ENCODE measurements at places on chromosomes 2 and 18.
A peak's percentile ranks its signal among the peaks of the same experiment; 100 is the strongest.

GRCh38 chr2:168340931-168341330 lies 93.5 kb upstream of the STK39 start:
- no peak for DNase-seq

DNA sequence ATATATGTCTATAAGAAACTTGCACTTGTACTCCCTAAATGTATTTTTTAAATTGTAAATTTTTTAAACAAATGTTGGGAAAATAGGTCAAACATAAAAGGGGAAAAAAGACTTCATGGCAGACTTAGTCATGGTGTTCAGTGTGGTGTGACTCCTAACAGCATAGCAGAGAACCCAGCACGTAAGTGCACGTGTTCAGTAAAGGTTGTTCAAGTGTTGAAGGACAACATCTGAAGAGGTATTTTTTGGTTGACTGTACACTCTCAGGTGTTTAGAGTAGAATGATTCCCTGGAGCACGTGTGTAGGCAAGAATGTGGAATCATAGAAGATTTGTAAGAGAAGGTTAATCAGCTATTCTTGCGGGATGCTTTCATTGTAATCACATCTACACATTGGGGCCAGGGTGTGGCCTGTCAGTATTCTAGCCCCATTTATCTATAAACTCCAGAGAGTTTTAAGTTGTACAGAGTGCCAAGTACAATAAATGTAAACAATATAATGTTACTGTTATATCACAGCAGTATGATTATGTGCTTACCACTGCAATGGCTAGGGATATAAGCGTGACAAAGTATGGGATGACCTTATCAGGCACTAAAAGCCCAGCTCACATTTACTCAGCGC lies 106.8 kb downstream of the CRIM1 start:
- DNase-seq, result no peak

- DNase-seq, result no peak
Measured at GRCh38 chr2:204065566-204065965, 129.0 kb downstream of the ICOS start.

- no peak for DNase-seq
Measured at GRCh38 chr18:9260388-9261380, 73.9 kb upstream of the TWSG1 start.

DNA sequence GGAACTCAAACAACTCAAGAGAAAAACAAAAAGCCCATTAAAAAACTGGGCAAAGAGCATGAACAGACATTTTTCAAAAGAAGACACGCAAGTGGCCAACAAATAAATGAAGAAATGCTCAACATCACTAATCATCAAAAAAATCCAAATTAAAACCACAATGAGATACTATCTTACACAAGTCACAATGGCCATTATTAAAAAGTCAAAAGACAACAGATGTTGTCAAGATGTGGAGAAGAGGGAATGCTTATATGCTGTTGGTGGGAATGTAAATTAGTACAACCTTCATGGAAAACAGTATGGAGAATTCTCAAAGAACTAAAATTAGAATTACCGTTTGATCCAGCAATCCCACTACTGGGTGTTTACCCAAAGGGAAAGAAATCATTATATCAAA lies 15.1 kb downstream of the LMAN1 start:
- DNase-seq, result peak; percentile 10

DNA sequence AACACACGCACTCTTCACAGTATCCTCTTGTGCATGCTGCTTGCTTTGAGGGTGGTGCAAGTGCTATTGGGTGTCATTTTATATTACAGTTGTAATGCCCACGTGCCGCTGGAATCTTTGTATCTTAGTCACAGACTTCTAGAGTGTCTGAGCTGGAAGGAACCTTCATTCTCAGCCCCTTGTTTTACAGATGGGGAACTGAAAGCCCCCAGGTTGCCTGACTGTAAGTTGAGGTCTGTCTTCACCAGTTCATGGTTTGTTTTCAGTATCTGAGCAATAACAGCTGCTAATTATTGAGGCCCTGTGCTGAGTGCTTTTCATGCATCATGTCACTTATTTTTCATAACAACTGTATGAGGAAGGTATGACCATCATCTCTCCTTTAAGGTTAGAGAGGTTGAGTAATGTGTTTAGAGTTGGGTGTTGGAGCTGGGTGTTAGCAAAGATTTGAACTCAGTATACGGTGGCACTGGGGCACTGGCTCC lies 77.0 kb downstream of the PRKCE start:
- DNase-seq, result peak; percentile 71

- peak; percentile 84 for DNase-seq
Measured at GRCh38 chr2:235050980-235051351, 99.1 kb downstream of the SH3BP4 start.

- DNase-seq, result peak; percentile 35
Measured at GRCh38 chr2:234292205-234292961, 204.5 kb downstream of the ARL4C start.

DNA sequence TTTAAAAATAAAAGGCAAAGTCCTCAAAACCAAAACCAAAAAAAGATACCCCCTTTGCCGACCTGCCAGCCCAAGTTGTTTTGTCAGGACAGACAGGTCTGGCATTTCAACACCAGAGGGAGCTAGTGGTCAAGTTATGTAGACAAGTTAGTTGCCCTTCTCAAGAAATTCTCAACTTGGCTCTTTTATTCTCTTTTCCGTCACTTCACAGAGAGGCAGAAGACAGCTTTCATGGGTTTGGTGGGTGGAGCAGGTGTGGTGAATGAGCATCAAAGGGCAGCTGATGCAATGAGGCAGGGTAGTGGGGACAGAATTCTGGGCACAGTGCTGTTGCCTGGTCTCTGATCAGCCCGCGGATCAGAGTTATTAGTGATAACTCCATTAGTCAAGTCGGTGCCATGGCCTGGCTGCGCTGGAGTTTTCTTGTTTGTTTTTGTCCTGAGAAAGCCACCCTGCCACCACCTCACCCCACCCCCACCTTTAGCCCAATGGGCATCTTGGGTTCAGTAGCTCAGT lies 303.7 kb upstream of the EPAS1 start:
- peak; percentile 85 for DNase-seq

DNA sequence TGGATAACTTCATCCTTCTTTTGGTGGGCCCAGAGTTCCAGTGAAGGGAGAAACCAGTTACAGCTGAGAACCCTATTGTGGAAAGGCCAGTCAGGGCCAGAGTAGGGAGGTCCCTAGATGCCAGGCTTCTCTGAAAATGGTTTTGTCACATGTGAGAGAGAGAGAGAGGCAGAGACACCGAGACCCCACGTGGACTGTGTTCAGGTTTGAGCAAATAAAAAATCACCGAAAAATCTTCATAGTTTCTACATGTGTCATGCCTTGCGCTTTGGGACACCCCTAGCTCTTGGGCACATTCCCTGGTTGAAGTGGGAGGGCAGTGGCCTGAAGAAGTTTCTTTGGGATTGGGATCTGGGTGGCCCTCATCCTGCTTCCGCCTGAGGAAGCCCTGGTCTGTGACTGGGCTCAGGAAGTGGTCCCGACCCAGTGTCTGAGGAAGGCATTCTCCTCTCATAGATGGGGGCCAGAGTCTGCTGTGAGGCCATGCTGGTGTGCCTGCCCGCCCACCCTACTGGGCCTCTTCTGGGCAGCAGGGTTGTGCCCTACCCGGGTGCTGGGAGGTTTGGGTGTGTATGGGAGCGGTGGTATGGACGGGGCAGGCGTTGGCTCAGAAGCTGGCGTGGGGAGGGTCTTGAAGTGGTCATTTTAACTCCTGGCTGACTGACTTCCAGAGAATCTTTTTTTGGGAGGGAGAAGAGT lies 16.1 kb downstream of the NCK2 start:
- no peak for DNase-seq

DNA sequence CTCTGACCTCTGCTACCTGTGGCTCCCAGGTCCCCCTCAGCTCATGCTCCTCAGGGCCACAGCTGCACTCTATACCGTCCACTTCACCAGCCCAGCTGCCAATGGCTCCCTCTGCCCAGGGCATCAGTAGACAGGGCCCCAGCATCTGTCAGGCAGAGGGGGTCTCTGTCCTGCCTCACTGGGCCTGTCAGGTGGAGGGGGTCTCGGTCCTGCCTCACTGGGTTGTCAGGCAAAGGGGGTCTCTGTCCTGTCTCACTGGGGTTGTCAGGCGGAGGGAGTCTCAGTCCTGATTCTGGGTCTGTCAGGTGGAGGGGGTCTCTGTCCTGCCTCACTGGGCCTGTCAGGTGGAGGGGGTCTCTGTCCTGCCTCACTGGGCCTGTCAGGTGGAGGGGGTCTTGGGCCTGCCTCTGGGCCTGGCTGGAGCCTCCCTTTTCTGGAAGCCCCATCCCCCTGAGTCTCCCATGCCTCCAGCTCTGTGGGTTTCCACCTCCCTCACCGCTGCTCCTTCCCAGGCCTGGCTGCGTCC lies 19.9 kb downstream of the SNORC start:
- no peak for DNase-seq

DNA sequence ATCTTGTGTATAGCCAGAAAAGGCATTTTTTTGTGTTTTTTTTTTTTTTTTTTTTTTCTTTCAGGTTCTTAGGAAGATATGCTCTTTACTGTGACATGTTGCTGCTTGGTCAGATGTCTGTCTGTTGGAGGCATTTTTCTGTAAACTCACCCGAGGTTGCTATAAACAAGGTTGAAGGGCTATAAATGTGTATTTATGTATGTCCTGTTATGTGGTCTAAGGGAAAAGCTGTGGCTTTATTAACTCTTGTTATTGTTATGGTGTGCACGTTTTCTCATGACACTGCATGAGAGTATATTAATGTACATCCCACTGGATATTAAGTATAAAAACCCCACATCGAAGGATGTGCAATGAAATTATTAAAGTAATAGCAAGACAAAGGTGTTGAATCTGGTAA lies 102.0 kb downstream of the ZNF532 start:
- no peak for DNase-seq

DNA sequence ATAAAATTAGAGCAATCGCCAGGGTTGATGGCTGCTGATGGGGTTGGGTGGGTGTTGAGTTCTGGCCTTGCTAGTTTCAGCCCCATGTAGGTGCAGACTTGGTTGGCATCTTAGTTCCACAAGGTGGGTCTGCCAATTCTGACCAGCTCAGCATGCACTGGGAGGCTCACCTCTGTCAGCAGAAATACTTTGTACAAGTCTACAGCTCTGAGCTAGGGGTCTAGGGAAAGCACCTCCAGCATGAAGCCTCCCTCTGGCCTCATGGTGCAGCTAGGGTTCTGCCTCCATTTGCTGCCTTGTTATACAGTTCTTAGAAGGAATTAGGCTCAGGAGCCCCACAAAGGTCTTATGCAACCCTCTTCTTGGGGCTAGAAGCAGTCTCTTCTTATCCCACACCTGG lies 278.9 kb upstream of the HDAC4 start:
- DNase-seq, result no peak

DNA sequence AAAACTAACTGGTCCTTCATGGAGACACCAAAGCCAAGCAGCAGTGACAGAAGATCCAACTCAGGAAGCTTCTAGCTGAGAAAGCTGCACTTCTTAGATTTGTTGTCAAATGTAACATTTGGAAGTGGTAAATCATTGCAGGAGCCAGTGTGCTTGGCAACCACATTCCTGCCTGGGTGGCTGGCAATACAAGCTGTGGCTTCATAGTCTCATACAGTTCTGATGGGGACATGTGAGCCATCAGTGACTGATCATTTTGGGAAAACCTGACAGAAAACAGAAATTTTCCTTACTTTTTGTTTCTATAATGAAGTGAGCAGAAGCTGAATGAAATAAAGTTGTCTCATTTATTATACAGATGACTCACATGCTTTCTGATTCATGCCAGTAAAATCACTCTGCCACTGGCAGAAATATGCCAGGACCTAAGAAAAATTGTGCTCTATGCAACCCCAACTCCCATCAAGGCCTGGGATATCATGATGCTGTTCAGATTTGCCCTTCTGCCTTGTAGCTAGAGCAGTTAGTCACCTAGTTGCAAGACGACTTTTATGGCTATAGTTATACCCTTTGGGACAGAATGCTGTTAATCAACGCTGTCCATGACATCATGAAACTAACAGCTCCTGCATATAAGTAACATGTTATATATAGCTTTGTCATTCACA lies 508.1 kb downstream of the ADCYAP1 start:
- DNase-seq, result no peak

DNA sequence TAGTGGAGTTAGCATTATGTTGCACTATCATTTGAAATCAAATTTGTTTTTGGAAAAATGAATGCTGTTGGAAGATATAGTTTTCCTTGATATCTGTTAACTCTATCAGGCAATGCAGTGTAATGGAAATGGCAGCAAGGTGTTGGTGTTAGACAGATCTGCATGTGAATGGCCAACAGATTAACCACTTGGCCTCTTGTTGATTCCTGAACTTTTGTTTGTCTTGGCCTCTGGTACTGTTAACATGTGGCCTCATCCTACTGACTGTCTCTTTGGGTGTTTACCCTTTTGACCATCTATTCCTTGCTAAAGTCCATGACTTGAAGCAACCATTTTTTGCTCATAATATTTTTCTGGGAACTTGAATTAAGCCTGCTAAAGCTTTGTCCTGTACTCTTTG lies 110.2 kb upstream of the CDH2 start:
- no peak for DNase-seq

DNA sequence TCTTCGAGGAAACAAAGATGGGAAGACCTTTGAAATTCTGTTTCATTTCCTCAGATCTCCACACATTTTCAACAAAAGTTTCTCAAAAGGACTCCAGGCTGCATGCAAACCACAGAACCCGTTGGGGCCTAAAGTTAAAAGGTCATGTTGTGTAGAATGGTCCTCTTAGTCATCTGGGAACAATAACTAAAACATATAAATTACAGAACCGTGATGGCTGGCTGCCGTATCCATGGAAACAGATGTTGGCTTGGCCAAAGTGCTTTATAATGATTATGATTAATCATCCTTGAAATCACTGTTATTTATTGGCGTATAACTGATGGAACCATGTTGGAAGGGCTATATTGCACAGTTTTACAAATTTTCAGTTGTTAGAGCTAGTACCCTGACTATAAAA lies 182.8 kb upstream of the CRIM1 start:
- DNase-seq, result no peak

GRCh38 chr2:8441986-8442385 lies 239.9 kb upstream of the ID2 start:
- peak; percentile 41 for DNase-seq

- DNase-seq, result no peak
Measured at GRCh38 chr2:234863043-234863934, 88.5 kb upstream of the SH3BP4 start.

DNA sequence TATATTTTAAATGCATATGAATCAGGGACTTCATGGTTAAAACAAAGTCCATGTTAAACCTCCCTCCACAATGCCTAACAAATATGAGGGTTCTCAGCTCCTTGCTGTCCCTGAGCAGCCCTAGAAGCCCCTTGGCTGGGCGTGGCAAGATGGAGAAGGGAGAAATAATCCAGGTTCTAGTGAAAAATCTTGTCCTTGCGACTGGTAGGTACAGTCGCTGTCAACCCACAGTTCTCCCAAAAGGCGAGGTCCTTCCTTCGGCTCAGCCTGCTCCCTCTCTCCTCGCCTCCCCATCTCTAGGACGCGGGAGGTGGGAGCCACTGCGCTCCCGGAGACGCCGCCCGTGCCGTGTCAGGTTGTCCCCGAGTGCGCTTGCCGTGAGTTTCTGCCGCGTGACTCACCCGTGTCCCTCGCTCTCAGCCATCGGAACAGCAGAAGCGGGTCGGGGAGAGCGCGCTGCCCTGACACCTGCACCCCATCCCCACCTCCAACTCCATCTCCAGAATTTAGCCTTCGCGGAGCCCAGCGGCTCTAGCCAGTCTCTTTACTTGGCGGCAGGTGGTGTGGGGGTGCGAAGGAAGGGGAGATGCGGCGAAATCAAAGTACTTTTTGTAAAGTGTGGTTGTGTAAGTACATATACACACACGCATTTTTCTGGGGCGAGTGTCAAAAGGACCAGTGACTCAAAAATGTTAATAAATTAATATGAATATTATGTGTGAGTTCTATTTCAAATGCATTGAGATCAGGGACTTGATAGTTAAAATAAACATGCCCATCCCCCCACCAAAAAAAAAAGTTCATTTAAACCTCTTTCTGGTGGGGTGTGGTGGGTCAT lies 65.1 kb upstream of the TMEM17 start:
- peak; percentile 2 for DNase-seq

All from suppressor macrophage treated with lipopolysaccharide for 1 hour (primary cell).